ENCODE measurements at places on chromosomes 7 and 10. TPM values are rescaled to one million over a fixed set of nuclear protein-coding genes. Genes with fewer than 3 reads are reported as not detected.

Gene HECW1
- 0.16 TPM for total RNA-seq

Gene ZNF467
- 2.1 TPM for total RNA-seq

Gene CREB5
- 53.5 TPM for total RNA-seq

Gene FAM25C
- not detected for total RNA-seq

Gene COL1A2
- 11,897 TPM for total RNA-seq

Gene NOLC1
- 23.6 TPM for total RNA-seq

Gene SHTN1
- 14.9 TPM for total RNA-seq

Gene CYP2E1
- 1.1 TPM for total RNA-seq

Gene PTPRE
- 15.9 TPM for total RNA-seq

Gene ADCYAP1R1
- total RNA-seq: 4.5 TPM

Gene AKAP9
- 180 TPM for total RNA-seq

Gene FAM180A
- total RNA-seq: 0.63 TPM

Gene SLC29A4
- total RNA-seq: 2.7 TPM

Gene LRGUK
- total RNA-seq: 2.5 TPM

Gene UCN3
- total RNA-seq: not detected

Gene EN2
- total RNA-seq: not detected

Gene GCK
- 1.4 TPM for total RNA-seq

Gene NOS3
- total RNA-seq: 6.0 TPM

Gene PNLIPRP2
- not detected for total RNA-seq

Gene LANCL2
- 13.2 TPM for total RNA-seq

Gene ATRNL1
- 153 TPM for total RNA-seq

Gene WEE2
- total RNA-seq: 0.42 TPM

Gene PKD2L1
- not detected for total RNA-seq

Gene SMURF1
- 19.7 TPM for total RNA-seq

Gene TLX1
- total RNA-seq: not detected

Gene MINDY4
- total RNA-seq: 12.8 TPM

Gene TUBB8
- not detected for total RNA-seq

Gene PRXL2A
- total RNA-seq: 52.9 TPM

Gene TOMM7
- 143 TPM for total RNA-seq

Gene CNPY1
- 0.32 TPM for total RNA-seq

Gene PLXNA4
- total RNA-seq: 6.5 TPM

Gene SOSTDC1
- 25.6 TPM for total RNA-seq

Gene GDF2
- total RNA-seq: not detected

Gene NYAP1
- 1.6 TPM for total RNA-seq

Gene ASB10
- total RNA-seq: not detected

Gene ADAM22
- total RNA-seq: 32.5 TPM

Gene UBE3C
- total RNA-seq: 119 TPM

Gene PILRA
- 2.2 TPM for total RNA-seq

Gene DMBT1
- 0.48 TPM for total RNA-seq

Gene PAPOLB
- total RNA-seq: 2.2 TPM

Gene NUTM2E
- not detected for total RNA-seq

Gene HTR7
- 2.2 TPM for total RNA-seq

Gene ASAH2
- 1.1 TPM for total RNA-seq

Gene CPN1
- 0.16 TPM for total RNA-seq

Gene DOCK4
- 46.5 TPM for total RNA-seq

Gene KLF14
- 0.32 TPM for total RNA-seq

Gene ASZ1
- total RNA-seq: not detected
